ENCODE measurements at places on chromosomes 5 and 9.

- DNase-seq: no peak
These were observed 201.3 kb downstream of the HSPA4 start for GRCh38 chr5:133253070-133253469.

GRCh38 chr5:30661730-30662129 lies 531.8 kb upstream of the CDH6 start:
- no peak for DNase-seq

DNA sequence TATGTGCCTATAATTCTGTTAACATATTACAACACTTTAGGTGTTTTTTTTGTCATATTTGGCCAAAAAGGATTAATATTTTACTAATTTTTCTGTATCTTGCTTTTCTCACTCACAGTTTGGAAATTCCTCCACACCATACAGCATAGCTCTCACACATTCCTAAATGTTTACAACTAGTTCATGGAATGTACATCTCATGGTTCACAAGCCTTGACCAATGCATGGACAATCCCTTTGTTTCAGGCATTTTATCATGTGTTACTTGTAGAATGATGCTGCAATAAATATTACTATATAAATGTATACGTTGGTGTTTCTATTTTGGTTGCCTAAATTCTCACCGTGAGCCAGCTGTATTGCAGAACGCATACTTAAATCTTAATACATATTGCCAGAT lies 80.5 kb upstream of the SPATA31C2 start:
- peak; percentile 27 for DNase-seq

DNA sequence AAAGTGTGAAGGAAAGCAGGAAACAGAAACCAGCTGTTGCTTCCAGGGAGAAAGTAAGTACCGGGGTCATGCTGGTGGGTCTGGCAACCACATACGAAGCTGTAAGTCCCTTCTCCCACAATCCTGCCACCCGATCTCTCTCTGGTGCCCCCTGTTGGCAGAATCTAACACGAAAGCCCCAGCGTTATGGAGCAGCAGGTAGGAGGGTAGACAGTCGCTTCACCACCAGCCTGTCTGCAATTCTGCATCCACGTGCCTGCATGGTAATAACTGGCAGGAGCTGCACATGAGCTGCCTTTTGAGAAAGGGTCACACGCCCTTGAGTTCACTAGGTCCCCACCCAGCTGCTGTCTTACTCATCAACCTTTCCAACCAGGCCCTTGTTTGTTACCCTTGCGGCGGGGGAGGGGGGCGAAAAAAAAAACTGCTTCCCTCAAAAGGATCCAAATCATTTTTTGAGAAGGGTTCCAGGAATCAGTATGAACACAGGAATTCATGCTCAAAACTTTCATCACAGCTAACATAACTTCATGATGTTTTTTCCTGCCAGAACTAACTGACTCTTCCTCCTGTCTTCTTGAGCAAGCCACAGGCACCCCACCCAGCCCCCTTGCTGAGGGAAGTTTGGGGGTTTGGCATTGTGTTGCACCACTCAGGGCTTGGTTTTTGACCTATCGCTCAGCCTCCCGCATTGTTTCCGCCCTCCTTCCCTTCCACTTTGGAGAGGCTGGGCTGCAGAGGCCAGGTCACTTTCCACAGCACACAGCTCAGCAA lies 19.6 kb upstream of the TMEM252 start:
- DNase-seq: no peak

DNA sequence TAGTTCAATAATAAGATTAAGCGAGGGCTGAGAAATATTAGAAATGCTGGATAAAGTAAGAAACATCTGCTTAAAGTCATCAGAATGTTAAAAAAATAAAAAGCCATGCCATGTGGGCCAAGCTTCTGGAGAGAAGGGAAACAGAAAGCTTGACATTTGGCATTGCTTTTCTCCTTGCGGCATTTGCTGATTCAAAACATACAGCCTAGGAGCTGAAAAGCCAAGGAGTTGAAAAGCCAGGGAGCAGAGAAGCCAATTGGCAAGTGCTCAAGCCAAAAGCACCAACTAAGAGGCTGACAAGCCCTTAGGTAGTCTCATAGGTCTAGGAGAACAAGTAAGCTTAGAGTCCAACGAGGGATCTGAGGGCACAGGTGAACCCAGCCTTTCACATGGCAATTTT lies 754.3 kb downstream of the TLE4 start:
- DNase-seq: no peak

DNA sequence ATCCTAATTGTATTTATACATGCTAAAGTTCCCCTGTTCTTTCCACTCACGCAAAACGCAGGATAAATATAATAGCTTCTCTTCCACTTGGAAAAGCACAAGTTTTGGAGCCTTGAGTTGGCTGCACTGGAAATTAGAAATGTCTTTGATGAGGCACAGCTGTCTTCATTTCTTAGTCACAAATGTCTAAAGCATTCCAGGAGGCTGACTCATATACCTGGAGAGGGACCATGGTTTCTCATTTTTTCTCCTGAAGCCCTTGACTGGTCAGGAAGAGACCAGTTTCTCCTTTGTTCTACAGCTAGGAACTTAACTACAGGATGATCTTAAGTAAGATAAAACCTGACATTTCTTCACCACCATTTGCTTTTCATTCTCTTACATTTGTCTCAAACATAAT lies 16.2 kb downstream of the MTX3 start:
- DNase-seq: peak; percentile 49

- no peak for DNase-seq
These were observed 11.5 kb downstream of the UGT3A1 start for GRCh38 chr5:35979715-35980114.
